ENCODE measurements at places on chromosomes 12 and 14. TPM values are rescaled to one million over a fixed set of nuclear protein-coding genes. Genes with fewer than 3 reads are reported as not detected.
A peak's percentile ranks its signal among the peaks of the same experiment; 100 is the strongest.

GRCh38 chr12:6382982-6383381 lies 980 bp upstream of the LTBR start:
- peak overlapping the region; percentile 78 for H3K4me3 ChIP-seq
- peak overlapping the region; percentile 96 for H3K27ac ChIP-seq
- H3K36me3 ChIP-seq = peaks cover 14% of the 10 kb centered on the region

GRCh38 chr14:36553656-36554260 lies 28.7 kb downstream of the NKX2-8 start:
- no peaks in the 10 kb centered on the region for H3K36me3 ChIP-seq
- peak; percentile 68 for DNase-seq
- H3K27ac ChIP-seq = no peak overlapping the region
- no peak overlapping the region for H3K4me3 ChIP-seq
- H3K4me1 ChIP-seq = no peaks in the 10 kb centered on the region

DNA sequence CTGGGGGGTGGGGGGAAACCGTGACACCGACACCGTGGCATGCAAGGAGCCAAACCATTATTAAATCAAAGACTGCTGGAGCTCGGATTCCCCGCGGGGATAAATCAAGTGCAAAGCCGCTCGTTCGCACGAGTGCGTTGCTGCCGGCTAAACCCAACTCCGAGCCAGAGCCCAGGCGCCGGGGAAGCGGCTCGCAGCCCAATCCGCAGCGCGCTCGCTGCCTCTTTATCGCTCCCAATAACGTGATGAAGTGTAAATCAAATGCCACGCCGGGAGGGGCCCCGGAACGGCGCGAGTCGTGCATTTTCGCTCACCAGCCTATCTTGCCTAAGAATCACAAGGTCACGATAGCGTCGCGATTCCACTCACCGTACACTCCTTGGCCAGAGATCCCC lies 1.3 kb downstream of the MDGA2 start:
- H3K27me3 ChIP-seq = peaks cover 3% of the 10 kb centered on the region
- peak overlapping the region; percentile 41 for H3K4me3 ChIP-seq
- H3K27ac ChIP-seq = no peak overlapping the region
- H3K36me3 ChIP-seq = no peaks in the 10 kb centered on the region

GRCh38 chr14:59425322-59425935 lies 39.8 kb downstream of the GPR135 start:
- no peaks in the 10 kb centered on the region for H3K36me3 ChIP-seq
- no peak overlapping the region for H3K4me3 ChIP-seq
- H3K27ac ChIP-seq = no peak overlapping the region
- no peaks in the 10 kb centered on the region for H3K27me3 ChIP-seq

DNA sequence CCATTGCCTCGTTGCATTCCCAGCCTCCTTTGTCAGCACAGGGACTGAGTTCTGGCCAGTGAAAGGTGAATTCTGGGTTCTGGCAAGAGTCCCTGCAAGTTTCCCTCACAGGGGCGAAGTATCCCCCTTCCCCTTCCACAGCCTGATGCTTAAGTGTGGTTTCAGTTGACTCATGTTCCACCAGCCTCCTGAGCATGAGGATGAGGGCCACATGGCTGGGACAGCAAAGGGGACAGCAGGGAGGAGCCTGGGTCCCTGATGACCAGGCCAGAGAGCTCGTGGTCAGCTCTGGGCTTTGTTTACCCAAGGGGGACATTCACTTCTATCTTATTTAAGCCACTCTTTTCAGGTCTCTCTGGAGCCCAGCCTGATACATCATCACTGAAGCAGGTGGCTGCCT lies 36.5 kb downstream of the CACNA2D4 start:
- no peak overlapping the region for H3K4me3 ChIP-seq
- peaks cover 5% of the 10 kb centered on the region for H3K4me1 ChIP-seq
- no peak overlapping the region for H3K27ac ChIP-seq
- no peaks in the 10 kb centered on the region for H3K27me3 ChIP-seq

The EML5 gene
- total RNA-seq = 0.89 TPM

DNA sequence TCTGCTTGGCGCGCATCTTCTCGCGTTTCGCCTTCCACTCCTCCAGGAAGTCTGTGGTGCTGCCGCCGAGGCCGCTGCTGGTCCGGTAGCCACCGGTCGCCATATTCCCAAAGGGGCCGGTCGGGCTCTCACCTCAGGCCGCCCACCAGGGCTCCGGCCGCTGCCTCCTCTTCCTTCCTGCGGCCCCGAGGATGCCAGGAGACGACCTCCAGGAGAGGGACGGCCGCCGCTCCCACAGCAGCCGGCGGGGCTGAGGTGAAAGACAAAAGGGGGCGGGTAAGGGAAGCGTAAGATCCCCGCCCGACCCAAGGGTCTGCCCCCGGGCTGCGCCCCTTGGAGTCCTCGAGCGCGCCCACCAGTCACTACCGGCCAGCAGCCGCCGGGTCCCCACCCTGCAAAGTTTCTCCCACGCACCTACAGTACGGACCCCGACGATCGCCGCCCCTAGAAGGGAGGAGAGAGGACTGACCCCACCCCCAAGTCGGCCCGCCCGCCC lies 574 bp downstream of the PAWR start:
- H3K4me1 ChIP-seq = peaks cover 53% of the 10 kb centered on the region
- peak overlapping the region; percentile 90 for H3K27ac ChIP-seq
- H3K27me3 ChIP-seq = no peaks in the 10 kb centered on the region
- DNase-seq = peak; percentile 72
- H3K4me3 ChIP-seq = peak overlapping the region; percentile 76
- no peaks in the 10 kb centered on the region for H3K36me3 ChIP-seq

The DLK1 gene
- not detected for total RNA-seq

The RASAL1 gene
- 9.3 TPM for total RNA-seq

The PTGDR gene
- total RNA-seq = 0.37 TPM

DNA sequence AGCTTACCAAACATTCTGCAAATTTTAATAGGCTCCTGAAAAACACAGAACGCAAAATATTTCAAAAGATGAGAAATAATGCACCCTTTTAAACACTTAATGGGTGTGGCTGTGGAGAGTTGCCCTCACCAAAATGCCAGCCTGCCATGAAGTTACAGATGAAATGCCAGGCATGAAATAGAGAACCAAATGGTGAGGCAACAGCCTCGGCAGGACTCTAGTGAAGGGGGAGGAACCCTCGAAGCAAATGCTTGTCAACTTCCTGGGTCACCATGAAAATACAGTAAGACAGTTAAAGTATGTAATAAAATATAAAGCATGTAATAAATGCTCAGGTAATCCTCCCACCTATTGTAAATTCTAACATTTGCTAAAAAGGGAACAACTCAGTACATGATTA lies 24.1 kb downstream of the DUSP16 start:
- no peak for DNase-seq
- H3K4me3 ChIP-seq = no peak overlapping the region
- H3K27me3 ChIP-seq = no peaks in the 10 kb centered on the region
- H3K4me1 ChIP-seq = peaks cover 59% of the 10 kb centered on the region
- peak overlapping the region; percentile 77 for H3K27ac ChIP-seq

GRCh38 chr14:94244182-94244581 lies 48.9 kb downstream of the SERPINA10 start:
- H3K4me1 ChIP-seq = no peaks in the 10 kb centered on the region
- H3K36me3 ChIP-seq = no peaks in the 10 kb centered on the region
- H3K4me3 ChIP-seq = no peak overlapping the region
- no peaks in the 10 kb centered on the region for H3K27me3 ChIP-seq

DNA sequence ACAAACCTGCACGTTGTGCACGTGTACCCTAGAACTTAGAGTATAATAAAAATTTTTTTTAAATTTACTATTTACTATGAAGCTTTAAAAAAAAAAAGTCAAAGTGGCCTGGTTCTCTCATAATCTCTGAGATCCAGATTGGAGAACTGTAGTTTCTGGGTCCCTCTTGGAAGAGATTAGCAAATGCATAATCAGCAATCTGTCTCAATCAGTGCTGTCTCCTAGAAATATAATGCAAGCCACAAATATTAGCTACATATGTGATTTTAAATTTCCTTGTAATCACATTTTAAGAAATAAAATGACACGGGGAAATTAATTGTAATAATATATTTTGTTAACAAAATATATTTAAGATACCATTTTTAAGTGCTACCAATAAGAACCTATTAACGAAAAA lies 32.3 kb downstream of the RALGAPA1 start:
- DNase-seq = no peak
- no peaks in the 10 kb centered on the region for H3K4me1 ChIP-seq
- no peaks in the 10 kb centered on the region for H3K27me3 ChIP-seq
- H3K4me3 ChIP-seq = no peak overlapping the region

Measured in stomach (tissue), 19 donors.